ENCODE measurements at places on chromosomes 12 and 14.
A peak's percentile ranks its signal among the peaks of the same experiment; 100 is the strongest.

- DNase-seq, result peak; percentile 78
Measured at GRCh38 chr12:118436986-118437385, 60.6 kb downstream of the SUDS3 start.

DNA sequence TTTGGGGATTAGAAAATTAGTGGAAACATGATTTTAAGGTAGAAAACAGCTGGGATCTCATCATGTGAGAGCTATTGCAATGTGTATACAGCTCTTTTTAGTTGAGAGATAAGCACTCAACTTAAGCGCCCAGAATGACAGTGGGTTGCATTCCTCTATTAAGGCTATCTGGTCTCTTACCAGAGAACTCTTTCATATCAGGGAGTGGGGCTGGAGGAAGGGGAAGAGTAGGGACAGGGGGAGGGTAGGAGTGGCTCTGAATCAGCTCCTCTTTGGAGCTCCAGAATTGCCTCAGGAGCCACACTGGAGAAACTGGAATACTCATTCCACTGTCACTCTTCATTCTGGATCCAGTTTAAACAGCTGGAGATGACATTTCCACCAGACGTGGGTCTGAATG, 9.2 kb upstream of the PLEKHG3 start:
- no peak for DNase-seq

- no peak for DNase-seq
Measured at GRCh38 chr14:105487986-105488777, 1.5 kb downstream of the CRIP1 start.

- peak; percentile 68 for DNase-seq
Measured at GRCh38 chr14:53217316-53217994, 64.3 kb upstream of the DDHD1 start.

- DNase-seq, result peak; percentile 75
Measured at GRCh38 chr12:88339254-88339949, 197.3 kb downstream of the TMTC3 start.

GRCh38 chr12:69036533-69036932, 103.6 kb upstream of the CPM start:
- DNase-seq, result no peak

DNA sequence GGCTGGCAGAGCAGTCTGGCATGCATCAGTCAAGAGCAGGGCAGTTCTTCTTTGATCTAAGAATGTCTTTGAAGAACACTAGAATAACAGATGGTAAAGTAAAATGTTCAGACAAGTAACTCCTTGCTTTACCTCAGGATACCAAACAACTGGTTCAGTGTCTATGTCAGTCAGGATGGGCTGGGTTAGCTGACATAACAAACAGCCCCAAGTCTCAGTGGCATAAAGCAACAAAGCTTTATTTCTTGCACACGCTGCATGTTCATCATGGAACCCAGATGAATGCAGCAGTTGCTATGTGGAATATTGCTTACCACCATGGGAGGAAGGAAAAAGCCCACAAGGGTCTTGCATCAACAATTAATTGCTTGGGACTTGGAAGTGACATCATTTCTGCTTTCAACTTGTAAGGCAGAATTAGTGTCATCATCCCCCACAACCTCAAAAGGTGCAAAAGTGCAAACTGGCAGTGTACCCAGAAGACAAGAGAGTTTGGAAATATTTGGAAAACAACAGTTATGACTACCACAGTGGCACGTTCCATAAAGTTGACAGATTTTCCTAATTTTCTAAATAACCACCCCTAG, 21.2 kb downstream of the GPRC5D start:
- DNase-seq, result no peak

DNA sequence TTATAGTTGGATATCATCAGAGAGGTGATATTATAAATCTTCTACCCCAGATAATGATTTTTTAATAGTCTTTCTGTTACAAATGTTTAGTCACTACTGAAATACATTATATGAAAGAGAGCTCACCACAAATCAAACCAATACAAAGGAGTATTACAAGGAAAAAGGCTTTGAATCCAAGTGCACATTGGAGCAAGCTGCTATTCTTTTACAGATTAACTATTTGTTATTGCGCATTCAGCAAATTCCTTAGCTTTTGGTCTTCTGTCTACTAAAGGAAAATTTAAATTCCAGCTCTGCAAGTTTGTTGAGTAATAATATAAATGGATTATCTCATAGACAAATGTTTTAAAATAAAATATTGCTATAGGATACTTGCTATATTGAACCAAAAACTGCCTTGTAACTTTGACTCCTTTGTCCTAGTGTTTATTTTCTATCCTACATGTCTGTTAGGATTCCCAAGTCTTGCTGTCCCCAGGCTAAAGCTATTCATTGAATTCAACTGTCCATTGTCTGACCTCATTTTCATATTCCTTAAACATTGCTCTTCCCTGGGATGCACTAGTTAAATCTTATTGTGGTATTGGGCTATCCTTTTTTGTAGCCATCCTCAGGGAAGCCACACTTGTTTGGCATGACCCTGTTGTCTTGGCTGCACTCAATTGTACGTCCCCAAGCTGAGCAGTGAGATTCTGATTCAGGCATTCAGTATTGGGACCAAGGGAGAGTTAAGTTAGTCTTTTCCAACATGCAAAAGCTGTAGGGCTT, 41.5 kb downstream of the PDE3A start:
- DNase-seq, result peak; percentile 49

DNA sequence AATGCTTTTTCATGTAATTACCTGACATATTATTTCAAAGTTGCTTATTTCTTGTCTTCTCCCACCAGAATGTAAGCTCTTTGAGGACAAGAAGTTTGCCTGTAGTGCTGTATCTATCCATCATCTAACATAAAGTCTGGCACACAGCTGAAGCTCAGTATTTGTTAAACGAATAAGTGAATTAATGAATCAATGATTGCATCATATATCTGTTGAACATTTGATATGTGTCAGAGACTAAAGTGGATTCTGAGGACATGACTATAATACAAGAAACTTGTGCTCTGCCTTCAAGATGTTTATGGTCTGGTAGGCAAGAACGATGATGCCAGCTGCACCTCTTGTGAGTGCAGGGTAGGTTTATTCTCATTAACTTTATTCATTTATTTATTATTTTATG, 115.4 kb upstream of the SCAF11 start:
- DNase-seq, result no peak

GRCh38 chr14:20516921-20517320, 11.6 kb downstream of the RNASE10 start:
- peak; percentile 11 for DNase-seq

DNA sequence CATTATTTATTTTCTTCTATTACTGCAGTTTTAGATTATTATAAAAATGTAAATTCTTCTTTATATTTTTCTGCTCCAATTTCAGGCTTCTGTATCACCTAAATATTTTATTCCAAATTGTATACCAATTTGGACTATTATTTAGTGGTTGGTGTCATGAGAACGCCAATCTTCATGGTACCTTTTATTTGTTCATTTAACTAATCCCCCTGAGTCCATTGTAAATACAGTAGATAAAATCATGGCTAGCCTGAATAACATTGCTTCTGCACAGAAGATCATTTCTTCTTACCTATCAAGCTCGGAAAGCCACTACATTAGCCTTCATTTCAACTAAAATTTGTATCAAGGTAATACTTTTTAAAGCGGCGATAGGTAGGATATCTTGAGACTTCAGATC, at the start of gene OR6C75:
TSS of gene OR6C75 (plus strand) at position 301 of the 400 bp plus-strand sequence. CDS start 2,136 bp downstream, outside the sequence.
- DNase-seq, result no peak

- peak; percentile 71 for DNase-seq
Measured at GRCh38 chr14:88559852-88560251, 3.0 kb upstream of the ZC3H14 start.

DNA sequence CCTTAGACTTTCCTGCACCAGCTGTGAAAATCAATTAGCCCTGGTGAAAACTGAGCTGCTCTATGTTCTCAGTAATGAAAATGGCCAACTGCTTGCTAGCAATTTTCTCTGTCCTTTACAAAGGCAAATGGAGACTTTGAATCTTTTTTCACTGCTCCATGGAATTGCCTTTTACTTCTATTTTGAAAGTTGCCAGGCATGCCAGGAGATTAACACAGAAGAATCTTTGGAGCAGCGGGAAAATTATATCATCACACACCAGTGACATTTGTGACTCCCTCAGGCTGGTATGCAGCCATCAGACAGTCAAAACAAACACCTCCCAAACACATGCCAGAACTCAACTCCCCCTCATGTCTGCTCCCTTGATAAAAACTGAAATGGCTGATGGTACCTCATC, 872.0 kb upstream of the FLRT2 start:
- DNase-seq, result peak; percentile 71

DNA sequence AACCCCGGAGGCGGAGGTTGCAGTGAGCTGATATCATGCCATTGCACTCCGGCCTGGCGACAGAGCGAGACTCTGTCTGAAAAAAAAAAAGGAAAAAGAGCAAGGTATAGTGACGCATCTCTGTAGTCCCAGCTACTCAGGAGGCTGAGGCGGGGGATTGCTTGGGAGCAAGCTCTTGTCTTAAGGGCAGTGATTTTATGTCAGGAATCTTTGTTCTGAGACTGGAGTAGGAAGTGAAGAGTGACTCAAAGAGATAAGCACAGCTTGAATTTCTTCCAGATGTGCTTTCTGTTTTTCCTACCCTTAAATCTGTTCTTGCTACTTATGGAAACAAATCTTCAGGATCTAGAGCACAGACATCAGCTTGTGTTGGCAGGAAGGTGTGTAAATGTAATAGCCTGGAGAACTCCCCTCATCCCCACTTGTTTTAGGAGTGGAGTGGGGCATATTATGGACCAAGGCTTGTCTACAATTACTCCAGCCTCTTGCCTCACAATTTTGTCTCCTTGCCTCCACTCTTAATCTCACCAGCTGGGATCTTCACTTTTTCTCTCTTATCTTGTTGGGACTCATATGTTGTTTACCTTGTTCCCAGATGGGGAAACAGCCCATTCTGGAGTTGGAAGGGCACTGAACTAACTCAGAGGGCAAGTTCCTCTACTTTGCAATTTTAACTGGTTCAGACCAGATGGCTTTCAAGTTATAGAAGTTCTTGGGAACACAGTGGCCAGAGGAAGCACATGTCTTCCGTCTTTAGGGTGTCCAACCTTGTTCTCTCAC, 7.5 kb downstream of the TMED2 start:
- DNase-seq, result peak; percentile 50

- DNase-seq, result peak; percentile 4
Measured at GRCh38 chr12:97752129-97752528, 289.5 kb downstream of the RMST start.

- peak; percentile 34 for DNase-seq
Measured at GRCh38 chr12:29756741-29757390, 26.9 kb downstream of the TMTC1 start.

All from fibroblast of skin of back (primary cell).